Activated CD4-positive, alpha-beta T cell treated with anti-CD3 and anti-CD28 coated beads, Interleukin-2, amount 50 U/mL, for 1 hour (primary cell): ENCODE measurements at places on chromosomes 11 and 22.
A peak's percentile ranks its signal among the peaks of the same experiment; 100 is the strongest.

- no peak for DNase-seq
Measured at GRCh38 chr11:92264350-92264749, 39.7 kb downstream of the FAT3 start.

DNA sequence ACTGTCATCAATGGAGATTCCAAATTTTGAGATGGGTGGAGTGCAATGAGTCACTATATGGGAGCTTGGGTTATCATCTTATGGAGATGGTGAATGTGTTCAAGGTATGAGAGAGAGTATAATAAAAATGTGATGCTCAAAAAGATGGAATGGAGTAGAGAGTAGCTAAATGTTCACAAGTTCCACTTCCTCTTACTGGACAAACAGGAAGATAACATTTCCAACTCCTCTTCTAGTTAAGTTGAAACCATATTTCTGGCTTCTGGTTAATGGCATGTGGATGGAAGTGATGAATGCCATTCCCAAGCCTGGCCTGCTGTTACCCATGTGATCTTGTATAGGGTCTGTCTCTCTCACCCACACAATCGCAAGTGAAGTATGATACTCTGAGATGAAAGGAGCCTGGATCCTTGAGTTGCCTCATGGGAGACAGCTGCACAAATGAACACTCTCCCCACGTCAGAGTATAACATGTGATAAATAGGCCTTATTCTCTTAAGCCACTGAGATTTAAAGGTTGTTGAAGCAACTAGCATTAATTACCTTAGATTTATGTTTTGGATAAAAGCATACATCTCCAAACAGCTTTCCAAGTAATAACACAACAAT is 111.0 kb downstream of the RAB38 start:
- no peak for DNase-seq

- no peak for DNase-seq
Measured at GRCh38 chr22:49278340-49278739, 549.3 kb downstream of the BRD1 start.

GRCh38 chr11:22703591-22703990 is 37.2 kb downstream of the GAS2 start:
- DNase-seq: no peak

DNA sequence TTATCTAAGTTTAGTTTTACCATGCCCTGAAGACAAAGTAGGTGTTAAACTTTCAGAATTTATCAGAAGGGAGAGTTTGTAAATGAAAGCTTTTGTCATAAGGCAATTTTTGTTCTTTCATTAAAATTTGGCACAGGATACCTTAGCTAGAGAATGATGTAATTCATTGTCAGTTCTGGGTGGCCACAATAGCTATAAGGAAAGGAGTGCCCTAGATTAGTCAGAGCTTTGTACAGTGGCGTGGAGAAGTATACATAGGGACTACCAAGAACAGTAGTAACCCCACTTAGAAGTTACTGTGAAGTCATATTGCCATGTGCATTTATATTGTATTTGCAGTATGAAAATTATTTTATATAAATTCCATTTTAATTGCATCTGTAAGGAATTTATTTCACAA is 126.3 kb upstream of the CARD18 start:
- DNase-seq: no peak

- no peak for DNase-seq
Measured at GRCh38 chr22:48894804-48895250, 932.8 kb downstream of the BRD1 start.

DNA sequence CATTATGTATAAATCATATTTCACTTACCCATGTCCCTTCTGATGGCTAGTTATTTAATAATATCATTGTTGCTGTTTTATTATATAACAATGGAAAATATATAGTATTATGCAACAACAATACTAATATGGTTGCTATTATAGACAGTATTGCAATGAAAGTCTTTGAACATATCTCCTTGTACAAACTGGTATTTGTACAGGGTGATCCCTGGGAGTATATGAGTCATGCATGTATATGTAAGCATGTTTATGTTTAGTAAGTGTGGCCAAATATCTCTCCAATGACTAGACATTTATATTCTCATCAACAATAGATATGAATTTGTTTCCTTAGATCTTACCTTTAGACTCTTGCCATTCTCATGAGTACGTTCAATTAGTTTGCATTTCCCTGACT is 55.9 kb downstream of the KCNC1 start:
- no peak for DNase-seq

DNA sequence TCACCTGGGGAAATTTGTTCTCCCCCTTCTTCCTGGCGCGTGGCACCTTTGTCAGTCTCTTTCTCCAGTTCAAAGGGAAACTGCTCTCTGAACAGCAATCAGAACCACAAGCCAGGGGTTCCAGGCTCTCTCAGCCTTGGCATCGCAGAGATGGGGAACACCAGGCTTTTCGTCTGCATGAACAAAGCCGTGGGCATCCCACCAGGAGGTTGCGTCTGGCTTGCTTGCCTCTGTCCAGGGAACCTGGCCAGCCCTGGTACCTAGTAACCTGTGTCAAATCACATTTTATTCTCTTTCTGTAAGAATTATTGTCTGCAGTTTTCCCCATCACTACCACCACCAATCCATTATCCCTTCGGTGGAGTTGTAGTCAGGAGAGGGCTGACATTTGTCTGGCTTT is 107.0 kb downstream of the WNT7B start:
- DNase-seq: no peak

- DNase-seq: no peak
Measured at GRCh38 chr11:134572741-134573675, 161.0 kb upstream of the B3GAT1 start.

- no peak for DNase-seq
Measured at GRCh38 chr11:57131080-57131790, 50.5 kb upstream of the LRRC55 start.

GRCh38 chr22:43470253-43470652 is 58.4 kb downstream of the MPPED1 start:
- DNase-seq: no peak

DNA sequence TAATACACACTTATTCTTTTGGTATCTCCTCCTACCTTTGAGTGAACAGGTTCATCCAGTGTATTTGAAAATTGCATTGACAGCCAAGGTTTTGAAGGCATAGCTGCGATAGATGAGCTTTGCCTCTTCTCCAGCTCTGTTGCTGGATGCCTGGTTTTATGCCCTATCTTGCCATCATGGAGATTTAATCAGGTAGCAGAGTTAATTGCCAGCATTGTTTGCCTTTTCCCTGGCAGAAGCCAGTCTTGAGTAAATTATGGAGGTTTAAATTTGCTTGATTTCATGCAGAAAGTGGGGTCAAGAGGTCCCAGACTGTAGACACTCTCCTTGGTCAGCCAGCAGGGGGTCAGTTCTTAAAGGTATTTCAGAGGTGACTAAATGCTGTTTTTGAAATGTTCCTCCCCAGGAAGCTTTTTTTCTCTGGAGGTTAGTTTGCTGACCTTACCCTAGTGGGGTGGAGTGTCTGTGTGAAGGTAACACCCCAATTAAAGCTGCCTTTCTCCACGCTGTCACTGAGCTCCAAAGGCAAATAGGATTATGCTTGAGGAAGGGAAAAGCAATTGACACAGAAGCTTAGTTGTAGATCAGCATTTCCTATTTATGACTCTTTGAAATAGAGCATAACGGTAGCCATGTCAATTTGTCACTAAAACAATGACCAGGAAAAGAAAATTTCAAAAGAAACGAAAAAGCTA is 96.0 kb downstream of the EXT2 start:
- no peak for DNase-seq

- DNase-seq: peak; percentile 69
Measured at GRCh38 chr22:49992921-49993648, 19.5 kb downstream of the IL17REL start.

DNA sequence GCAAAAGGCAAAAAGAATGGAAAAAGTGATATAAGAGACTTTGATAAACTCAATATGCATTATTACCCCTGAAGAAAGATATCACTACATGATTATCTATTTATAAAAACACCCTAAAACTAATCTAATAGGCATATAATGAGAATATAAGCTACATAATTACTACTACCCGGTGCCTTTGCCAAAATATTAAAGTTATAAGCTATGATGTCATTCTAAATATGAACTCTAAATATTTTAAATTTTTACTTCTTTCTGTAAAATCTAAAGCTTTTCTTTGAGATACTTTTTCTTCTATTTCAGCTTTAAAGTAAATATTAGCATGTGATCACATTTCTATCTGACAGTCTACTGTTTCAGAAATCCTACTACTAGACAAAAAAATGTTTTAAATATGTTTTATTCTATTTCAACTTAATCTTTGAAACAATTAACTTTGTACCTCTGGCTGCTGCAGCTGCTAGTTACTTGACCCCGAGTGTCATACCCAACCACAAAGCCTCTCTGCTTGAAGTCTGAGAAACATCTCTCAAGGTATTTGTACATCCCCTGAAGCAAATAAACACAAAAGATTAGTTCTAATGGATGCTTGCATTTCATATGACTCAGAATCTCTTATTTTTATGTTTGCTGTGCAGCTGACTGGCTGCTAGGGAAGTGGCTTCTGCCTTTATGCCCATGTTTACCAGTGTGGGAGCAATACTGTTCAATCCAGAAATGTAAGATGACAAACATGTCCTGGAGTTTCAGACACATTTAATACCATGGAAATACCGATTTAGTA is 26.8 kb downstream of the PGM2L1 start:
- DNase-seq: no peak

- no peak for DNase-seq
Measured at GRCh38 chr11:78801161-78801884, 226.7 kb upstream of the NARS2 start.

GRCh38 chr11:38323961-38324761 is 1726.1 kb upstream of the RAG2 start:
- DNase-seq: no peak

DNA sequence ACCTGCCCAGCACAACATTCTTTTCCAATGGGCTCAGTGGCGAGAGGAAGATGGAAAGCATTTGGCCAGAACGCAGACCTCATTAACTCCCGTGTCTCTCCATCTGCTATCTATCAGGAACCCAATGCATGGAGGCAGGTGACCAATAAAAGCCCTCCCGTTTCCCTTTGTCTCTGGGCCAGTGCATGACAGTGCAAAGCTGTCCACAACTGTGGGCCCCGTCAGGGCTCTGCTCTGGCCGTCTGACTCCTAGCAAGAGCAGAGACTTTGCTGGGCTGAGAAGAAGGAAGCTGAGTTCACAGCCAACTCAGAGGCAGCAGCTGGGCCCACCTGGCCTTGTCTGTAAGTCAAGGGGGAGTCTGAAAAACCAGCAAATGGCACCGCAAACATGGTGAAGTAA is 177.8 kb downstream of the TENM4 start:
- DNase-seq: no peak

DNA sequence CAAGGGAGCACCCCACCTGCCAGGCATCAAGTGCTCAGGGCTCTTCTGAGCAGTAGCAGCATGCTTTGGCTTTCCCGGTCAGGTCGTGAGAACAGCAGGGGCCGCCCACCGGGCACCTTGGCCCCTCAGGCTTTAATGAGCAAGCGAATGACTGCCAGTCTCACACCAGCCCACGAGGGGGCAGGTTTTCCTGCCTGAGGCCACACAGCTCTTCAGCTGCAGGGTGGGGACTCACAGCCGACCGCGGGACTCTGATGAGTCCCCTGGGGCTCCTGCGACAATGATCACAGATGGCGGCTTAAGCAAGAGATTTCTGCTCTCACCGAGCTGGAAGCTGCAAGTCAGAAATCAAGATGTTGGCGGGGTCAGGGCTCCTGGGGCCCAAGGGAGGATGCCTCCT is 14.3 kb upstream of the FGF19 start:
- no peak for DNase-seq

- DNase-seq: no peak
Measured at GRCh38 chr11:119782006-119782738, 53.2 kb upstream of the NECTIN1 start.

- DNase-seq: no peak
Measured at GRCh38 chr22:40898850-40899357, 37.0 kb upstream of the DNAJB7 start.

DNA sequence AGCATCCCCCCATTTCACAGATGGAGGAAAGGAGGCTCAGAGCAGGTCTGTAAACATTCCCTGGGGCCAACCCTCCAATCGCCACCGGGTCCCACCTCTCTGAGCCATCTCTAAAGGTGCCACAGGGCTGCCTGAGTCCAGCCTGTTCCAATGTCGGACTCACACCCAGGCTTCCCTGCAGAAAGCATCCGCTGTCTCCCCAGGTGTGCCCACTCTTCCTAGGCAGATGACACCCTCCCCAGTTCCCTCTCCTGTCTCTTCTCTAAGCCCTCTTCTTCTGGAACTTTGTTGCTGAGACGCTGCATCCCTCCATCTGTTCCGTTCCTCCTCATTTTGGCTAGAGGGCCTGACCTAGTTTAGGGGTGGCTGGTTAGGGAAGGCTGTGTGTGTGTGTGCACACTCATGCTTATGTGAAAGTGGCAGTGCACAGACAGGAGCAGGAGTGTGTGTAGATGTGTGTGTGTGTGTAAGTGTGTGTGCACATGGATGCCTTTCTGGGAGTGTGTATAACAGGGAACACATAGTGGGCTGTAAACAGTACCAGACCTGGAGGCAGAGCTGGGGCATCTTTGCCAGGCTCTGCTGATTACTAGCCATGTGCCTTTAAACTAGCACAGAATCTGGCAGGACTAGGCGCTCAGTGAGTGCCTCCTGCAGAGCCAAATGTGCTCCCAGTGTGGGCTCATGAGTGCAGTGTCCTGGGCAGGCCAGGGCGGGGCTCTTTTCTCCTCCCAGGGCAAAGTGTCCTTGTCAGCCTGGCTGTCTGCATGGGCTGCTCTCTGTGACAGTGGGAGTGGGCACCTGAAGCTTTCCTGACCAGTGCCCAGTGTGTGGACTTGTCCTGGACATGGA is 77.3 kb upstream of the NECTIN1 start:
- DNase-seq: no peak

DNA sequence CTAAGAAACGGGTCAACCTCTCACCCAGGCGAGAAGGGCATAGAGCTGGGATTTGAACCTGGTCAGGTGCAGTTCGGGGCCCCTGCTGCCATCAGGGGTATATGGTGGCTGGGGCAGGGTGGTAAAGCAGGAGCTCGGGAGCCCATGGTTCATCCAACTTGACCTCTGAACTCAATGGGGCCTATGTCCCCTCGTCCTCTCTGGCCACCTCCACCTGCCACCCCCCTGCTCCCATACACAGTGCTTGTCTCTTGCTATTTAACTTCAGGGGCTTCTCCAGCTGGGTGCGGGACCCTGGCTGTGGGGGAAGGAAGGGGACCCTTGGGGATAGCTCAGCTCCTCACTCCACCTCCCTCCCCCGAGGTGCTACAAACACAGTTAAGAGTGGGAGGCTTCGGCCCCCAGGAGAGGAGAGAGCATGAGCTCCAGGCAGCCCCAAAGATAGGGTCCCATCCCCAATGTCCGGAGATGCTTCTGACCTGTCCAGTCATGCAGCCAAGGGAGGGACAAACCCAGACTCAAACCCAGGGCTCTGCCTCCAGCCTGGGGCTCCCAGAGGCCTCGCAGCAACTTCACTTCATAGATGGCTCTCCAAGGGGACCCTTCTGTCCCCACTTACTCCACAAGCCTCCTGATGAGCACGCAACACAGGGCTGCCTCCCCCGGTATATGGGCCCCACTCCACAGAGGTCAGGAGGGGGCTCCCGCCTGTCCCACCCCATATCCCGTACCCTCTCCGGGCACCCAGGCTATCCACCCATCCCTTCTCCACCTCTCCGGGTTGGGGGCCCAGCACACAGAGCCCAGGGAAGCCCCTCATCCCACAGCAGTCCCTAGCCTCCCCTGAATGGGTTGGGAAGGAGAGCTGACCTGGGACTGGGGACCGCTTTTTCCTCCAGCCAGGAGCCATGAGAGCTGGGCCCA is 712 bp downstream of the IL2RB start:
- DNase-seq: no peak
